Right lung (tissue), 10 donors: ENCODE measurements at places on chromosomes 11 and 22. TPM values are rescaled to one million over a fixed set of nuclear protein-coding genes. Genes with fewer than 3 reads are reported as not detected.
A peak's percentile ranks its signal among the peaks of the same experiment; 100 is the strongest.

The HEPHL1 gene
- polyA plus RNA-seq, result not detected

The DRD4 gene
- 0.74 TPM for polyA plus RNA-seq

DNA sequence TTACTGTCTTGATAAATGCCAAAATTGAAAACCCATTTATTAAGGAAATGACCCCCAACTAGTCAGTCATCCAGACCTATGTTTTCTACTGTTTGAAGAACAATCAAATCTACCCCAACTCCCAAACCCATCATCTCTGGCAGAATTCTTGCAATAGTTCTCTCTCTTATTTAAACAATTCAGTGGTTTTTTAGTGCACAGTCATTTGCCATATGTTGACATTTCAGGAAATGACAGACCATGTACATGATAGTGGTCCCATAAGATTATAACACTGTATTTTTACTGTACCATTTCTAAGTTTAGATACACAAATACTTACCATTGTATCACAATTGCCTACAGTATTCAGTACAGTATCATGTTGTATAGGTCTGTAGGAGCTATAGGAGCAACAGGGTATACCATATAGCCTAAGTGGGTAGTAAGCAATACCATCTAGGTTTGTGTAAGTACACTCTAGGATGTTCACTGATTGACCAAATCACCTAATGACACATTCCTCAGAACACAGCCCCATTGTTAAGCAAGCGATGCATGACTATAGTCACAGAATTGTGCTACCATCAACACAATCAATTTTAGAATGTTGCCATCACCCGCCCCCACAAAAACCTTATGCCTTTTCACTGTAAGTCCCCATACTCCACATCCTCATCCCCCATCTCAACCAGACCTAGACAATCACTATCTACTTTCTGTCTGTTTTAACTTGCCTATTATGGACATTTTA, 41.8 kb downstream of the MMP20 start:
- no peak for DNase-seq

DNA sequence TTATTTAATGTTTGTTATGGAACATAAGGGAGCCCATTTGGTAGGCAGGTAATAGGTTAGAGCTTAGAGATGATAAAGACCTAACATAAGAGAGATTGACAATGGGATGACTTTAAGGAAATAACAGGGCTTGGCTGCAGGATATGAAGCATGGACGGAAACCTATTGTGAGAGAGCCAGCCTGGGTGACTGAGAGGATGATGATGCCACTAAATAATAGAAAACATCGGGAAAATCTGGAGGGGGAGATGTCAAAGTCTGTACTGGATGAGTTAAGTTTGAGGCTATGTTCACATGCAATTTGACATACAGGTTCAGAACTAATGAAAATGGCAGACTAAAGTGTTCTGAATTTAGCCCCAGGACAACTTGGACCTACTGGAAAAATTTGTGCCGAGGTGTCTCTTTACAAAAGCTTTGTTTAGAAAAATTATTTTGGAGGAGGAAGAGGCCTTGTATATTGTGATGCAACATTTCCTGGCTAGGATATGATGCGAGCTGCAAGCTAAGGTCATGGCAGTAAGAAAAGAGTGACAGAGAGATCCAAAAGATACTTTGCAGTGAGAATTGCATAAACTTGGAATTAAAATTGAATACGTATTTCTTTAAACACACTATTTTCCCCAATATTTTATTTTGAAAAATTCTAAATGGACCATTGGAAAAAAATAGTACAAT, 339.3 kb upstream of the PLET1 start:
- no peak for DNase-seq

- DNase-seq, result peak; percentile 76
Measured at GRCh38 chr22:19849835-19850762, 4.6 kb downstream of the GNB1L start.

The OR8I2 gene
- polyA plus RNA-seq, result not detected

The PRR33 gene
- polyA plus RNA-seq, result 0.05 TPM

The WNT11 gene
- 68.5 TPM for polyA plus RNA-seq

- DNase-seq, result no peak
Measured at GRCh38 chr11:29231991-29232390, 784.8 kb downstream of the KCNA4 start.

- DNase-seq, result no peak
Measured at GRCh38 chr11:37748641-37749040, 1150.6 kb upstream of the RAG2 start.

The FDXACB1 gene
- polyA plus RNA-seq, result 4.6 TPM

DNA sequence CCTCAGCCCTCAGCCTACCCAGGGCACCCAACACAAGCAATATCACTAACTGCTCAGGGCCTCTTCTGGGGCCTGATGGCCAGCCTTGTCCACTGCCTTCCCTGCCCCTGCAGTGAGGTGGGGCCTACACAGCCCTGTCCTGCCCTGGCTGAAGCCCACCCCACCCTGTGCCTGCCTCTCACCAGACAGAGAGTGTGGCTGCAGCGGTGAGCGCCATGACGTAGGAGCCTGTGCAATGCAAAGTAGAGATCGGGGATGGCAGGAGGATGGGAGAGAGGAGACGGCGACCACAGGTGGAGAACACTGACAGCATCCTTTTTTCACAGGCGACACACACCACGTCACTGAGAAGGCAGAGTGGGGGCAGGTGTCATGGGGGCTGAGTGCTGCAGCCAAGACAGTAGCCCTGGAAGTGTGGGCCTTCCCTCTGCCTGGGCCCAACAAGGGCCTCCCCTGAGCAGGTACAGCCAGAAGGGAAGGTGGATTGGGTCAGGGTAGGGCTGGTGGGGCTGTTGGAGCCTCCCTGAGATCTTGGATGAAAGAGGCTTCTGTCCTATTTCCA, 65.3 kb upstream of the CLTCL1 start:
- no peak for DNase-seq

DNA sequence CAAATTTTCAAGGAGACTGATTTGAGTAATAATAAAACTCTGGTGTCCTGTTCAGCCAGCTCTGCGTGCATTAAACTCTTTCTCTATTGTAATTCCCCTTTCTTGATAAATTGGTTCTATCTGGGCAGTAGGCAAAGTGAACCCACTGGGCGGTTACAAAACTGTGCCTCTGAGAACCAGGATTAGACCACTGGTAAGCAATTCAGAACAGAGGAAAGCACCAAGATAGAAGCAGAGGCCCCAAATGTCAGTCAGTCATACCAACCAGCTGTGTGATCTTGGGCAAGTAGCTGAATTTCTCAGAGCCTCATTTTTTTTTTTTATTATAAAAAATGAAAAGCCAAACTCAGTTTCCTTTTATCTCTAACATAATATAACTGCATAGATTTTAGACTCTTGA, 54.9 kb downstream of the TRIM44 start:
- DNase-seq, result no peak

The CYTH4 gene
- polyA plus RNA-seq, result 5.3 TPM

- DNase-seq, result no peak
Measured at GRCh38 chr11:80097146-80097545, 656.3 kb upstream of the TENM4 start.

DNA sequence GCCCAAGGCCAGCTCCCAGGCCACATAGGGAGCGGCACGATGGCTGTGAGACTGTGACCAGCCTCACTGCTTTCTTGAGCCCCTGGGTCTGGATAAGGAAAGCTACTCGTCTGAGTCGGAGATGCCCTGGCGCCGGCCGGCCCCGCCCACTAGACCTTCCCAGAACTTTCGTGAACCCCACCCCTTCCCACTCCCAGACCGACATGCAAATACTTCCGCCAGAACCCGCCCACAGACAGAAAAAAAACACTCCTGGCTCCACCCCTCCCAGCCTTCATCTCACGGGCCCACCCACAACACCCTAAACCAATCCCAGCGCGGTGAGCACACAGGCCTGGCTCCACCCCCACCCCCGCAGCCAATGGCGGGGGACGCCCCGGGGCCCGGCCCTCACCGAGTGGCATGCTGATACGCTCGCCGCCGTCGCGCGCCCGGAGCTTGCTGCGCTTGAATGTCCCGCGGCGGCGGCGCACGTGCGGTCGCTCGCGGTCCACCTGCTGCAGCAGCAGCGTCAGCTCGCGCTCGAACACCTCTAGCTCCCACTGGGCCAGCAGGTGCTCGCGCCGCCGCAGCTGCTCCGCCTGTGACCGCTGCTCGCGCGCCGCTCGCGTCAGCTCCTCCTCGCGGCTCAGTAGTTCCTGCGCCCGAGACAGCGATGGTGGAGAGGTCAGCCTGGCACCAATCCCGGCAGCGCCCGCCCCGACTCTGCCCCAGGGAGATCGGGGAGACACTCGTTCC, 7.0 kb downstream of the MAP3K11 start:
- DNase-seq, result peak; percentile 86

The OR8B12 gene
- polyA plus RNA-seq, result not detected
